Astrocyte of the spinal cord (primary cell): ENCODE measurements at places on chromosomes 2 and 18.

DNA sequence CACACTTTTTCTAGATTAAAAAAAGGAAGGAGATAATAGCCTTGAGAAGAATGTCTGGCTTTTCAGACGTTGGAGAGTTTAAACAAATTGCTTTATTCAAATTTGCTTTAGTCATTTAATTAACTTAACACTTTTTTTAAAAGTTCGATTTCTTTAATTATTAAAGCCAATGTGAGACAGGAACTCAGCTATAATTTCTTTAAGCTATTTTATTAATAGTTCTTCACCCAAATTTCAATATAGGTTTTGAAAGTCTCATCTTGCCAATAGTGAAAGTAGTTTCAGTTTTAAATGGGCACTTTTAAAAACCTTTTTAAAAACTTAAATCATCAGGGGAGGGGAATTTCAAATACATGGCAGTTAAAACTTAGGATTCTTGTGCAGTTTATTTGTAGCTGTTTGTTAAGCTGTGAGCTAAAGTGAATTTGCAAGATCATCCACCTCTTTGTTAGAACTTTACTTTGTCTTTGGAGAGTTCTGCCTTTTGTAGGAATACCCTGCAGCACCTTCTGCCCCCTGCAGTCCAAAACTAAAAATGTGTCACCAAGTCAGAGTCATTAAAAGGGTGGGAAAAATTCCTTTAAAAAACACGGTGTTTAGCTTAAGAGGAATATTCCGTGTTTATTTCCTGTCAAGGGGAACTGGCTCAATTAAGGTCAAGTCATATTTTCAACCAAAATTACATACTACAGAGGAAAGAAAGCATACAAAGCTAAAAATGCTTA, 4.6 kb downstream of the TGIF1 start:
- DNase-seq, result peak; percentile 79

GRCh38 chr2:63789338-63790020, 52.2 kb upstream of the UGP2 start:
- DNase-seq, result peak; percentile 45

DNA sequence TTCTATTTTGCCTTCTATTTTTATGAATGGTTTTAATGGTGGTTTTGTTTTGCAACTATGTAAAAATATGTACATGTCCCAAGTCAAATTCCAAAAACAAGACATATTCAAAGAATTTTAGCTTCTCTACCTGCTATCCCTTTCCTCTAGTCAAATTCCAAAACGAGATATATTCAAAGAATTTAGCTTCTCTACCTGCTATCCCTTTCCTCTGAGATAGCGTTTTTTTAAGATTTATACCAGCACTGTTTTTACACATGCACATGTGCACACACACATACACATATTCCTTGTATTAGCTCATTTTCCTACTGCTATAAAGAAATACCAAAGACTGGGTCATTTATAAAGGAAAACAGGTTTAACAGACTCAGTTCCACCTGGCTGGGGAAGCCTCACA, 199.1 kb upstream of the ARL4C start:
- DNase-seq, result no peak

DNA sequence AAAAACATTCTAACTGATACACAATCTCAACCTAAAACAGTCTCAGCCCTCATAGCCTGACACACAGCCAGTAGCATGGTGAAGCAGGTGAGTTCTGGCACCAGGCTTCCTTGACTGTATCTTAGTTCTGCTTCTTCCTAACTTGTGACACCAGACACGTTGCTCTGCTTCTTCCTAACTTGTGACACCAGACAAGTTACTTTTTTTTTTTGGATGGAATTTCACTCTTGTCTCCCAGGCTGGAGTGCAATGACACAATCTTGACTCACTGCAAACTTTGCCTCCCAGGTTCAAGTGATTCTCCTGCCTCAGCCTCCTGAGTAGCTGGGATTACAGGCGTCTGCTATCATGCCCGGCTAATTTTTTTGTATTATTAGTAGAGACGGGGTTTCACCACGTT, 6.7 kb upstream of the ATG16L1 start:
- DNase-seq, result no peak

GRCh38 chr2:98487806-98488189, 43.1 kb downstream of the INPP4A start:
- DNase-seq, result peak; percentile 12

DNA sequence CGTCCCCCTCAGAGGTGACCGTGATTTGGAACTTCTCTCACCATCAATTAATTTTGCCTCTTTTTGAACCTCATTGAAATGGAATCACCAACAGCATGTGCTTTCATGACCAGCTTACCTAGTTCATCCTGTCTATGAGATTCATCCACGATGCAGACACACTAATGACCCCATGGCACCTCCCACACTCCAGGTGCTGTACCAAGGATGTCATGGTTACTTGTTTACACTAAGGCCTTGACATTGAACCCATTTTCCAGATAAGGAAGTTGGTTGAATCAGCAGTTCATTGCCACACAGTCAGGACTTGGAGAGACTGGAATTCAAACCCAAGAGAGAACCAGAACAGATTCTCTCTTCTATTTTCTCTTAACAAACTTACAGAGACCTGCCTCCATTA, 139.0 kb downstream of the ZFP36L2 start:
- DNase-seq, result no peak

DNA sequence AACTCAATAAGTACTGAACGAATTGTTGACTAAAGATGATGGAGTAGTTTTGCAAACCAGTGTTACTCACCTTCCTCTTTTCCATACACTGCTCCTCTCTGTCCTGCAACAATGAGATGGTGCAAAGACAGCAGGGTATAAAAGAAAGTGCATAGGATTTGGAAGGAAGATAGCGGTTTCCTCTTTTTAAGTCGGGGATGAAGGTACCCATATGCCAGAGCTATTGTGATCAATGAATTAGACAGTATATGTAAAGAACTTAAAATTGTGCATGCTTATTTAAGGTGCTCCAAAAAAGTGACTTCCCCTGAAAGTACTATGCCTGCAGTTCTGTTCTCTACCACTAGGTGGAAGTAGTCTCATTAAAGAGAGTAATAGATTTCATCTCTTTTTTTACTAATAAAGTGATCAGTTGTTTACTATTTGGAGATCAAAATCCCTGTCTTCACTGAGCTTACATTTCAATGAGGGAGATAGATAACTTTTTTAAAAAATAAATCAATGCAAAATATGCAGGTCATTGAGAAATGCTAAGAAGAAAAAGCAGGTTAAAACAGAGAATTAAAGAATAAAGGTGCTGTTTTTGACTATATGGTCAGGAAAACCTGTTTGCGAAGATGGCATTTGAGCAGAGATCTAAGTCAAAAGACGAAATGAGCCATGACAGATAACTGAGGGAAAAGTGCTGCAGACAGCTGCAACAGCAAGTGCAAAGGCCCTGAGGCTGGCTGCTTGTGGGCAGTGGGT, 339.7 kb upstream of the SLC14A2 start:
- DNase-seq, result peak; percentile 42

DNA sequence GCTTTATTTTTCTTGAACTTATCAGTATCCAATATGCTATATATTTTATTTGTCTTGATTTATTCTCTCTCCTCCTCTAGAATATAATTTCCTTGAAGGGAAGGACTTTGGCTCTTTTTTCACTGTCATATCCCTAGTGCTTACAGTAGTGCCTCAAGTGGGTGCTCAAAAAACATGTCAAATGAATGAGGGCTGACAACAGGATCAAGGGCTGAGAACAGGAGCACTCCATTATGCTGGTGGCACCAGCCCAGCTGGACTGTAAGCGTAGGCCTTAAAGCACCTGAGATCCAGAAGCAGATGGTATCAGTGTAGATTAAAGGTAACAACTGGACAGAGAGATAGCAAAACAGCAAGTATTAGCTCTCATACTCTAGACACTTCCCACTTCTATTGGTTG, 46.3 kb downstream of the PMS1 start:
- no peak for DNase-seq

DNA sequence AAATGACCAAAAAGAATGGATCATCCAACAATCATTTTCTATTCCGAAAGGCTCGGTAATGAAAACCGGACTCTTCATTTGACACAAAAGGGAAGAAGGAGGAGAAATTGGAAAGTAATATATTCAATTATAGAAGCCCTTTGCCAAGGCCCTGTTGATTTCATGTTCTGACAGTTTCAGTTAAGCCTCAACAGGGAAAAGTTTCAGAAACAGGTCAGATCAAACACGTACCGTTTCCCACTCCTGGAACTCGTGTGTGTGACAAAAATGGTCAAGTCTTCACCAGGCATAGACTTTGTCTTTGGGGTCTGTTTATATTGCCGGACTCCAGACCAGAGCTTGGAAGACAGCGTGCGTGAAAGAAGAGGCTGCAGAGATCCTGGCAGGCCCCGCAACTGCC, 101.3 kb upstream of the BCL2L11 start:
- DNase-seq, result no peak

DNA sequence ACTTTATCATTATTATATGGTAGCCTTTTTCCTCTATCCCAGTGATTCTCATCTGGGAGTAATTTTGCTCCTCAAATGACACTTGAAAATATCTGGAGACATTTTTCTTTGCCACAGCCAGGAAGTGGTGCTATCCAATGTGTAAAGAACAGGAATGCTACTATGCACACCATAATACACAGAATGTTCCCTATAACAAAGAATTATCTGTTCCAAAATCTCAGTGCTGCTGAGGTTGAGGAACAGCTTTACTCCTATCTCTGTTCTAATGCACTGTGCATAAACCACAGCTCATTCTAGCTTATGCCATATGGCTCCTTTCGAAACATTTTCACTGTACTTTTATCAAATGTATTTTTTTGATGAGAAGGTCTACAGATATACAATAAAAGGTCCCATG, 1231.2 kb upstream of the CELF4 start:
- DNase-seq, result no peak

DNA sequence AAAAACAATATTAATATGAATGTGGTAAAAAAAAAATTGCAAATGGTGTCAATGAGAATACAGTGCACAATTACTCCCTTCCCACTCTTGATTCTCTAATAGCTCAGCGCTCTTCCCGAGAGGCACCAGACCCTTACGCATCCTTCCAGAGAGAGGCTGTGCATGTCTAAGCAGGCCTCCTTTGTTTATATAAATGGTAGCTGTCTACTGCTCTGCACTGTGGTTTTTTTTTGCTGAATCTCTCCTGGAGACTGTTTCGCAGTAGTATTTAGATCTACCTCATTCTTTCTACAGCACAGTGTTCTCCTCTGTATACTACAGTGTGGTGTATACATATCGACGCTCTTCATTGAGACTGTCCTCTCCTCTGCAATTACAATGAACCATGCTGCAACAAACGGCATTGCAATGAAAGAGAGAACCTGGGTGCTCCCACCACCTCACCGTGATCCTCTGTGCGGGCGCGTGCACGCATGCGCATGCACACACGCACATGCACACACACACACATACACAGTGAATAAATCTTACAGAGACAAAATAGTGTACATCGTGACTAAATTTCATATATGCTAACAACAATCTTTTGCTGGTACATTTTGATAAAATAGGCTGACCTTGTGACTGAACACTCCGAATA, 19.4 kb downstream of the SEPTIN10 start:
- DNase-seq, result peak; percentile 34

GRCh38 chr2:1793868-1794445, 49.6 kb upstream of the PXDN start:
- no peak for DNase-seq

- no peak for DNase-seq
Observed at GRCh38 chr2:206202446-206202845, 42.8 kb downstream of the EEF1B2 start.

- DNase-seq, result no peak
Observed at GRCh38 chr2:42369532-42370229, 8.7 kb upstream of the COX7A2L start.
